Skin of body (tissue), 3 donors: ENCODE measurements at places on chromosomes 2 and 18. TPM values are rescaled to one million over a fixed set of nuclear protein-coding genes. Genes with fewer than 3 reads are reported as not detected.

The CHRND gene
- 2.4 TPM for total RNA-seq

The CRYBA2 gene
- total RNA-seq: not detected

The DYSF gene
- 23.2 TPM for total RNA-seq

DNA sequence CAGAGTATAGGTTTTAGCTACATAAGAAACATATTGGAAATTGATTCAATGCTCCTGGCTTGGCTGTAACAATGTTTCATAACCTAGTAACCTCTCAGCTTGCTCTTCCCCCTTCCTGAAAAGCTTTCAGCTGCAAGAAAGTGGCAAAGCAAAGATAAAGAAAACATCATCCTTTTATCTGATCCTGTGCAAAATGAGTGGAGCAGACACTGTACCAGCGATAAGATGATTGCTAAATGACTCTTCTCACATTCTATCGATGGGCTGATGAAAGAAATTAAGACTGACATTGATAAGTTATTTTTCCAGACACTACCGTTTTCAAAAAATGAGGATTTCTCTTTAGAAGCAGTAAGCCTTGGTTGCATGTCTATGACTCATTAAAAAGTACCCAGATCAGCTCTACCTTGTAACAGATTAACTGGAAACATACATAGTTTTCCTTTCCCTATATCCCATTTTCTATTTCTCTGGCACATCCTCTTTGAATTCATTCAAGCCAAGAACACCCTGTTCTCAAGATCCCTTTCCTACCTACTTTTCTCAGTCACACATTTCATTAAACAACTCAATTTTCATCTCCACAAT, 87.1 kb upstream of the LYPD1 start:
- DNase-seq: no peak

DNA sequence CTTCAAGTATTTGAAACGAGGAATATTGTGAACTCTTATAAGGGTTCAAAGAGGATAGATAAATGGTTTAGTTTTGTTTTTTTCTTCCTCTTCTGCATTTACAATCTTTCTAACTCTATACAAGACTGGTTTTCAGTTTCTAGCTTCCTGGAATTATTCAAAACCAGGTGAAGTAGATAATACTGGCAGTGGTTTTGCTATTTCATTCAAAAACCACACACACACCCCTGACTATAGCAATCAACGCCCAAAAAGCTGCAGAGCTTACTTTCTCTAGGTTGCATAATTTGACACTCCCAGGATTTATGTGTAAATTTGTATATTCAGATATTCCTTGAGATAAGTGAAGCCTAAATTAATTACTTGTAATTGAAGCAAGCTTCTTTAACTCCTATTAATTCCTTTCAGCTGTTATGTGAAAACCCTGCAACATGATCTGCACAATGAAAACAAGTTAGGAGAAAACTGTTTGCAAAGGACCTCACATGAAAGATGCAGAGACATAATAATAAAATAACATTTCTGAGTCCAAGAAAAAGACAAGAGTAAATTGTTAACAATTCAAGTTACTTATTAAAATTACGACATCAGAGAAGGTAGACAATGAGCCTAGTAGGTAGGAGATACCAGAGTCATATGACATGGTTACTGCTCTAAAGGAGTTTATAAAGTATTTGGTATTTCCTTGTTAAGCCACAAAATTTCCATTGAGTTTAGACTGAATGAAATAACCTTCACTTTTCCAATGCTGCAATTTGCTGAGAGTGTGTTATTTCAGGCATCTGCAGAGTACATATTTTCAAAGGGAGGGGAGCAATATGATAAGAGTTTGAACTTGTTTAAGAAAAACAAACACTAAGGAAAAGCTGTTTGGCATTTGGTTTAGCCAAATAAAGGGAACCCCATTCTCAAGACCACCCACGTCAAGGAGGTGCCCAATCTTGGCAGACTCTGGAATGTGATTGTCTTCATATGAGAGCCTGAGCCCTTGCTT, 1.6 kb upstream of the NFE2L2 start:
- no peak for DNase-seq
